Cardiac muscle cell (in vitro differentiated cells and primary cell): ENCODE measurements at places on chromosomes 11 and 22.

- H3K4me3 ChIP-seq: no peak overlapping the region
- H3K27ac ChIP-seq: peak overlapping the region; percentile 63
- no peak for DNase-seq
- peaks cover 3% of the 10 kb centered on the region for H3K4me1 ChIP-seq
Observed at GRCh38 chr11:1480555-1481482, 5.8 kb downstream of the MOB2 start.

DNA sequence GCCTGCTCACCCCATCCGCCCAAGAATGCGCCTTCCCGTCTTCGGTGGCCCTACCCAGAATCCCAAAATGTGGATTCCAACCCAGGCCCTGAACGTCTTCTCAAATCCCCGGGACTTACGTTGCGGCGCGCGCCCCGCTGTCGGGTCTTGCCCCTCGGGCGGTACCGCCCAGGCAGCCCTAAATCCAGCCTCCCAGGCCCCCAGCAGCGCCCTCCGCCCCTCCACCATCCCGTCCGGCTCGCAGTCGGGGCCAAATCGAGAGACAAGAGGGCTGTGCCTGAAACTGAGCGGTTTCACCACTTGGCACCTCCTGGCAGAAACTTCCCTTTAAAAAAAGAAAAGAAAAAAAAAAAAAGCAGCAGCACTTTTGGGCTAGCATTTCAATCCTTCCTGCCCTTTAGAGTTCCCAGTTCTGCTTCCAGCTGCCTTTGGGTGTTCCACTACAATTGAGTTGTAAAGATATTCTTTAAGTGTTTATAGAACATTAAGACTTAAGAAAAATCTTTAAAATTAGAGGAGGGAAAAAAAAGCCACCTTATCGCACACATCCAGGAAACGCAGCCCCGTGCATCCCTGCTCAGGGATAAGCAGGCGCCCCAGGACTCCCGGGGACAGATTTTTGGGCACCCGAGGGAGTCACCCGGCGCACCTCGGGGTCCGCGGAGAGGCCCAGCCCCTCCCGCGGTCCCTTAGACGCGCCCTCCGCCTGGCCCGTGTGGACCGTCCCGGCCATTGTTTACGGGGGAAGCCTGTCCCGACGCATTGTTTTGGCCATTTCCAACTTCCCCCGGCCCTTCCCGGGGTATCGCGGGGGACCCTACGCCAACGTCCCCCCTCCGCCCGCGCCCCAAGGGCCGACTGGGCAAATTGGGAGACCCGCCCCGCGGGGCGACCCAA, 57.6 kb downstream of the KCNJ4 start:
- H3K4me1 ChIP-seq: peaks cover 40% of the 10 kb centered on the region
- H3K27ac ChIP-seq: peak overlapping the region; percentile 95
- H3K27me3 ChIP-seq: no peaks in the 10 kb centered on the region
- no peaks in the 10 kb centered on the region for H3K36me3 ChIP-seq
- peak overlapping the region; percentile 81 for H3K4me3 ChIP-seq

GRCh38 chr22:35642305-35642741, 5.9 kb upstream of the APOL6 start:
- H3K27ac ChIP-seq: no peak overlapping the region
- no peak for DNase-seq
- peaks cover 4% of the 10 kb centered on the region for H3K4me1 ChIP-seq
- no peak overlapping the region for H3K4me3 ChIP-seq
- no peaks in the 10 kb centered on the region for H3K27me3 ChIP-seq
- H3K36me3 ChIP-seq: no peaks in the 10 kb centered on the region

GRCh38 chr11:122847466-122847865, 9.2 kb downstream of the CRTAM start:
- H3K27me3 ChIP-seq: no peaks in the 10 kb centered on the region
- H3K4me3 ChIP-seq: no peak overlapping the region
- H3K36me3 ChIP-seq: no peaks in the 10 kb centered on the region
- H3K27ac ChIP-seq: no peak overlapping the region

- no peaks in the 10 kb centered on the region for H3K36me3 ChIP-seq
- no peak for DNase-seq
- H3K4me3 ChIP-seq: peak overlapping the region; percentile 8
- H3K27me3 ChIP-seq: peaks cover 3% of the 10 kb centered on the region
Observed at GRCh38 chr22:50621356-50621880, 6.5 kb downstream of the ARSA start.

DNA sequence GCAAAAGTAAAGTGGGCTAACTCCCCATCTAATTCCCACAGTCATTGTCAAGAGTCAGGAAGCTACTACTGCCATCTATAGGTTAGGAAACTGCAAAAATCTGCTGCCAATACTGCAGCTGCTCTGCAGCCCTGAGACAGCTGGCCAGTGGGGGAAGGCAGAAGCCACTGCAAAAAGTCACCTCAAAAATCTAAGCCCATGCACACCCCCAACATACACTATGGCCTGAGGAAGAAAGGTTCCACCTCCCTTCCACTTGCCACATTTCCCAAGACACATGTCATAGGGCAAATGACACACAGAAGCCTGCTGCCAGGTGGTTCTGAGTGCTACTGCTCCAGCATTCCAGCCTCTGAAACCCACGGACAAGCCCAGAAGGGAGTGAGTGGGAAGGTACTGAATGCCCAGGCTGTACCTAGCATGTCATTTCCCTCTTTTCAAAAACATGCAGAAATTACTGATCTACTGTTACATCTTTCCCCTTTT, 36.9 kb downstream of the DGCR2 start:
- no peak overlapping the region for H3K27ac ChIP-seq
- no peaks in the 10 kb centered on the region for H3K27me3 ChIP-seq
- no peak overlapping the region for H3K4me3 ChIP-seq
- no peaks in the 10 kb centered on the region for H3K4me1 ChIP-seq
- DNase-seq: no peak
- peaks cover 2% of the 10 kb centered on the region for H3K36me3 ChIP-seq

- H3K27me3 ChIP-seq: no peaks in the 10 kb centered on the region
- no peak for DNase-seq
- H3K4me3 ChIP-seq: no peak overlapping the region
- H3K4me1 ChIP-seq: no peaks in the 10 kb centered on the region
- H3K27ac ChIP-seq: no peak overlapping the region
Observed at GRCh38 chr11:122815900-122816299, 22.4 kb upstream of the CRTAM start.

- no peaks in the 10 kb centered on the region for H3K27me3 ChIP-seq
- peaks cover 32% of the 10 kb centered on the region for H3K4me1 ChIP-seq
- no peaks in the 10 kb centered on the region for H3K36me3 ChIP-seq
- H3K4me3 ChIP-seq: peak overlapping the region; percentile 55
Observed at GRCh38 chr22:50186181-50186714, 535 bp downstream of the TRABD start.

DNA sequence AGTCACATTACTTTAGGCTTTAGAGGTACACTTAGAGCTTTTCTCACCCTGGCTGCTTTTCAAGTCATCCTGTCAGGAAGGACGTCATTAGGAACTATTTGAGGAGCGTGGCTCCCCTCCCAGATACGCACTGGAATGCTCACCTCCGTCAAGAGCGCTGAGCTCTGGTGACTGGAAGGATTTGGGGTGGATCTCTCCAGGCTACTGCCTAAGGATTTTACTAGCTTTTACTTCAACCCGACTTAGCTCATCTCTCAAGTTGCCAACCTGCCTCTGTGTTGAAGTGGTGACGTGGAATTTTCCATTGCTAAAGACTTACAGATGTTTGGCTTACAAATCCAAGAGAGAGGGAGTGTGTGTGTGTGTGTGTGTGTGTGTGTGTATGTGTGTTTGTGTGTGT, 355.3 kb upstream of the CCDC90B start:
- no peak overlapping the region for H3K27ac ChIP-seq
- H3K4me1 ChIP-seq: no peaks in the 10 kb centered on the region
- H3K27me3 ChIP-seq: no peaks in the 10 kb centered on the region
- H3K4me3 ChIP-seq: no peak overlapping the region
- DNase-seq: no peak
- no peaks in the 10 kb centered on the region for H3K36me3 ChIP-seq

GRCh38 chr11:70502677-70503467, 104.5 kb downstream of the CTTN start:
- no peaks in the 10 kb centered on the region for H3K36me3 ChIP-seq
- no peak for DNase-seq
- no peak overlapping the region for H3K27ac ChIP-seq

GRCh38 chr11:63839508-63840355, 822 bp downstream of the MARK2 start:
- no peaks in the 10 kb centered on the region for H3K36me3 ChIP-seq
- peak overlapping the region; percentile 88 for H3K27ac ChIP-seq
- DNase-seq: no peak
- H3K4me1 ChIP-seq: peaks cover 41% of the 10 kb centered on the region
- peak overlapping the region; percentile 55 for H3K4me3 ChIP-seq

GRCh38 chr22:37183432-37184379, 4.3 kb downstream of the C1QTNF6 start:
- DNase-seq: no peak
- H3K27me3 ChIP-seq: no peaks in the 10 kb centered on the region
- peaks cover 14% of the 10 kb centered on the region for H3K4me1 ChIP-seq
- no peaks in the 10 kb centered on the region for H3K36me3 ChIP-seq
- no peak overlapping the region for H3K27ac ChIP-seq
- H3K4me3 ChIP-seq: no peak overlapping the region

DNA sequence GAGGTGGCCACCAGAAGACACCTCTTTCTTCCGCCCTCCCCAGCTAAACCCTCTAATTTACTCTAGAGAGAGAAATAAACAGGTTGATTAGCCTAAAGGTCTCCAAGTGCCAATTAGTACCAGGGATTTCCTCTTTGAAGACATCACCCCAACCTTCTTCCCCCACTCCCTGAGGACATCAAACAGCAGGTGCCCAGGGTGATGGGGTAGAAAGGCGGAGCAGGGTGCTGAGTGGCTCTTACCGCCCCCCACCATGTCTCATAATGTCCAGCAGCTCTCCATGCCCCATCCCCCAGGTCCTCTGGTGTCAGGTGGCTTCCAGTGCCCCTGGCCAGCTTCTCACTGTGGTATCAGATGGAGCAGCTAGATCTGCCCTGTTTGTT, 5.3 kb upstream of the GNAZ start:
- peaks cover 42% of the 10 kb centered on the region for H3K27me3 ChIP-seq
- H3K4me3 ChIP-seq: no peak overlapping the region
- H3K36me3 ChIP-seq: no peaks in the 10 kb centered on the region
- DNase-seq: no peak
- H3K4me1 ChIP-seq: no peaks in the 10 kb centered on the region
- no peak overlapping the region for H3K27ac ChIP-seq

DNA sequence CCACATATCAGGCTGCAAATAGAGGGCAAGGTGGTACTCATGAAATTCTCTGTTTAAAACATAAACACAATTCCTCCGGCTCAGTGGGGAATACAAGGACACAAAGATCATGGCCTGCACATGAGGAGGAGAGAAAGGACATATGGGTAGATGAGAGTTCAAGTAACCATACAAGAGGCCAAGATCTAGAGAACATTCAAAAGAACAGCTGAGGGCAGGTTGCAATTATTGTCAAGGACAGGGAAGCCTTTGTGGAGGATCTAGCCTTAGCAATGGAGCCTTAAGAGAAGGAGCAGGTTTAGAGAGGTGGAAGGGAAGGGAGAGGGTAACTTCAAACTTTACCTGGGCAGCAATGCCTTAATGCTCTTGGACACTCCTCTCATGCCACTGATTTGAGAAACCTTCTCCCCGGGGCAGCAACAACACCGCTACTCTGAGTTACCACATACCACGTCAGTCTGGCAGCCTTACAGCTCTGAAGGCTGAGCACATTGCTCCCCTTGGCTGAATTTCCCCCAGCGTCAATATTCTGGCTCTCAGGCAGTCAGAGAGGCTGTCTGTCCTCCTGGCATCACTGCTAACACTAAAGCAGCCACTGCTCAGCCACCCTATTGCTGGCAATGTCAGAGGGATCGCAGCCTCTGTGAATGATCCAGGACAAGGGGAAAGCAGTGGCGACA, 55.5 kb downstream of the CLPB start:
- peak; percentile 62 for DNase-seq
- no peak overlapping the region for H3K27ac ChIP-seq
- no peaks in the 10 kb centered on the region for H3K36me3 ChIP-seq
- H3K4me1 ChIP-seq: no peaks in the 10 kb centered on the region

DNA sequence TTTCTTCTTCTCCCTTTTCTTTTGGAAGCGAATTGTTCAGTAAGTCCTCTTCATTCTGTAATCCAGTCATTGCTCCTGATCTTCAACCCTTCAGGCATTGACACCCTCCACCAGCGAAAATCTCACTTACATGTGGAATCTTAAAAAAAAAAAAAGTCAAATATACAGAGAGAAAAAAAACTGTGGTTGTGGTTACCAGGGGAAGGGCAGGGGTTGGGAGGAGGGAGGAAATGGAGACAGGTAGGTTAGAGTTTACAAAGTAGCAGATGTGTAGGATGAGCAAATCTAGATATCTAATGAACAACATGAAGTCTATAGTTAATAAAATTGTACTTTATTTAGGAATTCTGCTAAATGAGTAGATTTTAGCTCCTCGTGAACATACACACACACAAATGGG, 17.7 kb upstream of the TMEM123 start:
- no peak overlapping the region for H3K4me3 ChIP-seq
- no peaks in the 10 kb centered on the region for H3K27me3 ChIP-seq
- H3K36me3 ChIP-seq: no peaks in the 10 kb centered on the region
- no peaks in the 10 kb centered on the region for H3K4me1 ChIP-seq

DNA sequence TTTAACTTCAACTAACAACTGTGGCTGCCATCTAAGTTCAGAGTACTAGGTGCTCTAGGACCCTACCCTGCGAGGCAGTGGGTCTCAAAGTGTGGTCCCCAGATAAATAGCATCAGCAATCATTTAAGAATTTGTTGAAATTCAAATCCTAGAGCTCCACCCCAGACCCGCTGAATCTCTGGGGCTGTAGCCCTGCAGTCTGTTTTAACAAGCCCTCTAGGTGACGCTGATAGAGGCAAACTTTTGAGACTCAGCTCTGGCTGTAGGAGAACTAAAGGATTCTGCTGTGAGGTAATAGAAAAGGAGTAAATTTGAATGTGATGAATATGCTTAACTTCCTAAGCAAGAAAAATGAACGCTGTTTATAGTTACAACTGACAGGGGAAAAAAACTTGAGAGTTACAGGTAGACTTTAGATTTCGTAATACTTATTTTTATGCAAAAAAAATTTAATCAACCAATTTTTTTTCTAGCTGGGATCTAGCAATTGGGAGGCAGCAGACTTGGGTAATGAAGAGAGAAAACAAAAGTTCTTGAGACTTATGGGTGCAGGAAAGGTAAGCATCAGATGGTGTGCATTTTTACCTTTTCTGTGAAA, 5.8 kb downstream of the C11orf58 start:
- no peak overlapping the region for H3K27ac ChIP-seq
- H3K36me3 ChIP-seq: peaks cover 49% of the 10 kb centered on the region
- H3K4me1 ChIP-seq: peaks cover 5% of the 10 kb centered on the region
- H3K4me3 ChIP-seq: no peak overlapping the region
- DNase-seq: no peak
- no peaks in the 10 kb centered on the region for H3K27me3 ChIP-seq

GRCh38 chr11:13152736-13153541, 124.7 kb upstream of the BMAL1 start:
- no peak overlapping the region for H3K4me3 ChIP-seq
- H3K27me3 ChIP-seq: no peaks in the 10 kb centered on the region
- no peaks in the 10 kb centered on the region for H3K36me3 ChIP-seq

GRCh38 chr22:33563220-33563964, 356.9 kb downstream of the LARGE1 start:
- no peak for DNase-seq
- H3K4me3 ChIP-seq: no peak overlapping the region
- no peaks in the 10 kb centered on the region for H3K36me3 ChIP-seq
- H3K4me1 ChIP-seq: peaks cover 10% of the 10 kb centered on the region

- peak overlapping the region; percentile 31 for H3K4me3 ChIP-seq
- DNase-seq: peak; percentile 77
- H3K4me1 ChIP-seq: peaks cover 10% of the 10 kb centered on the region
- no peaks in the 10 kb centered on the region for H3K27me3 ChIP-seq
- peaks cover 4% of the 10 kb centered on the region for H3K36me3 ChIP-seq
- no peak overlapping the region for H3K27ac ChIP-seq
Observed at GRCh38 chr11:66335531-66336233, 552 bp downstream of the RIN1 start.
